ENCODE measurements at places on chromosomes 5 and 9.

DNA sequence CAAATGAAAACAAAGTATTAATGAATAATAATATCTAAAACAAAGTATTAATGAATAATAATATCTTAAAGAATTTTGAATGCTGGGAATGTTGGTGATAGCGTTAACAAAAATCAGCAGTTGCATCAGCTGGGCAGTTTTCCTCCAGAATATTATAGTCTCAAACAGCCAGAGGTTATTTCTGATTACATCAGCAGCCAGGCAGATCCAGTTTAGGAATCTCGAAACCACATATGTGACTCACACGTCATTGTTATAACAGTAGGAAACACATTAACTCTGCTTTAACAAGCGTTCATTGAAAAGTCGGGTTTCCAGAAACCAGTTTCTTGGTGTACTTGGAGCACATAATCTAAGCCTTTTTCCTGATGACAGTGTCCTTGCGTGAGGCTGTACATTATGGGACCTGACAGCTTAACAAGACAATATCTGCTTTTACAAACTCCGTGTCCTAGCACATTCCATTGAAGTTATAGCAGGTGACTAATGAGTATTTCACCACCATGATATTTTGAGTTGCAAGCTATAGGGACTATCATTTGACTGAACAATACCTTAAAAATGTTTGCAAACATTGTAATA, 559.5 kb upstream of the KLF4 start:
- DNase-seq: no peak

GRCh38 chr5:141757402-141757801, 75.4 kb upstream of the ARAP3 start:
- DNase-seq: no peak

GRCh38 chr9:19641046-19641445, 147.8 kb downstream of the SLC24A2 start:
- DNase-seq: no peak

DNA sequence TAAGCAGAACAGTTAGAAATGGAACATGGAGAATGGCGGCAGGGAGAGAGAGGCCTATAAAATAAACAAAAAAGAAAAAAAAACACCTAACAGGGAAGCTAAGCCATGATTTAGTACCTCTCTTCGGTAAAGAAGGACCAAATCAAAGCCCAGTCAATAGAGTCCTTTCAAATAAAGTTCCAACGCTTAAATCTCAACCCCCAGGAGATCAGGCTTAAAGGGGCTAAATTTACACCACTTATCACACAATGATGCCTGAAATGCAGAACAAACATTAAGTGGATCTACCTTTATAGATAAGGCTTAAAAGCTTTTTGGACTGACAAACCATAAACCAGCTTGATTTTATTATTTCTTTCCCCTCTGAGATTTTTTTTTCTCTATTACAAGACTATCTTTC, 66.3 kb downstream of the PRELID2 start:
- no peak for DNase-seq

DNA sequence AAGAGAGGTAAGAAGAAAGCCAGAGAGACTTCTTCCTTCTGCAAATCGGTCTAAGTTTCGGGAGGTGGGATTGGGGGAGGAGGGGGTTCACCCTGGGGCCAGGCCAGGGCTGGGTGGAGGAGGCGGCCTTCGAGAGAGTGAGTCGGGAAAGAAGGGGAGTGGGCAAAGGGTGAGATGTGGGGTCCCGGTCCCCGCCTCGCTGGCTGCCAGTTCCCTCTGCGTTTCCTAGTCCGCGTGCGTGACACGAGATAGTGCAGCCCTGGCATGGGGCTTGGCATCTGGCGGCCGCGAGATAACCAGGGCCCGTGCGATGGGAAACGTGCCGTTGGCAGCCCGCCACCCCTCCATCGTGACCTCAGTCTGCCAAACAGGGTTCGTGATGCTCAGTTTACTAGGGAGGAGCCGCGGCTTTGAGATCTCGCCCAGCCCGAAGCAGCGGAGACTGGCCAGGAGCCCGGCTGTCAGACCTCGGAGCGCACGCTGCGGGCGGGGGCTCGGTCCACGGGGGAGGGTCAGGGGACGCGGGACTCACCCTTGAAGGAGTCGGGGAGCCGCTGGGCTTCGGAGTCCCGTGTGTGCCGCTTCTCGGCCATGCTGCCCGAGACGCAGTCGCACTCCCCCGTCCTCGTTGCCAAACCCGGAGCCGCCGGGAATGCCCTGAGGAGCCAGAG, at the start of gene STOM:
STOM (minus strand) TSS at position 656 of the 671 bp plus-strand sequence; CDS start at position 593, 63 bp downstream.
- DNase-seq: peak; percentile 92

GRCh38 chr9:120901755-120902568, 24.6 kb downstream of the TRAF1 start:
- DNase-seq: no peak

GRCh38 chr5:156528673-156529072, 201.7 kb downstream of the SGCD start:
- no peak for DNase-seq

GRCh38 chr9:69673311-69673640, 1.1 kb upstream of the APBA1 start:
- no peak for DNase-seq

GRCh38 chr5:57817001-57817453, 334.4 kb upstream of the ACTBL2 start:
- no peak for DNase-seq

DNA sequence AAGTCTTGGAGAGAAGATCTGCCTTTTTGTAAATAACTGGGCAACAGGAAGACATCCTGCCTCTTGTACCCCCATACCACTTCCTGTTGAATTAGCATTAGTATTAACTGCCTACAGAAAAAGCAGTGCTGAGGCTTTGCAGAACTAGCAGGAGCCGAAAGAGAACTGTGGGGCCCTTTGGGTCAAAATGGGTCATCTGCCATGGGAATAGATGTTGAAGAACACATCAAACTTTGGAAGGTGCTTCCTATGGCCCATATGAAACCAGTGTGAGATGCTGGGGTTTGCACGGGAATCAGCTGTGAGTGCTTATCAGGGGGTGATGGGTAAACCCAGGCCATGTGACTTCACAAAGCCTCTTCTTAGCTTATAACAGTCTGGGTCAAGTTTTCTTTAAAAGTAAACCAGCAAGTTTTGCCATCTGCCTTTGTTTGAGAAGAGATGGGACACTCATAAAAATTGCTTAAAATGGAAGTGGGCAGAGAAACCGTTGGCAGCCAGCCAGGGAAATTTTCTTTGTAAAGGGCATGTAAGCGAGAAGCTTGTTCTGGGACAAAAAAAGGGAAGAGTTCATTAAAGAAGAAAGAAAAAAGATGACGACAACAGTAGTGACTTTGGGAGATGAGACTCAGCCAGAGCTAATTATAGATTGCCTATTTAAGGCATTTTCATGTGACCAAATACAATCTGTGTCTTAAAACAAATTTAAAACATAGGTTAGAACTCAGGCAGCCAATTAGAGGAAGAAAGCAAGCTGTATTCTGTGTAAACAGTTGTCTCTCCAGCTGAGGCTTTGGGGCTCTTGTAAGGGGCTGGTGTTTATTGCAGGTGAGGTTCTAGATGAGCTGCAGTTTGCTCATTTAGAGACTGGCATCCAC, 4.4 kb downstream of the SLC25A25 start:
- no peak for DNase-seq

DNA sequence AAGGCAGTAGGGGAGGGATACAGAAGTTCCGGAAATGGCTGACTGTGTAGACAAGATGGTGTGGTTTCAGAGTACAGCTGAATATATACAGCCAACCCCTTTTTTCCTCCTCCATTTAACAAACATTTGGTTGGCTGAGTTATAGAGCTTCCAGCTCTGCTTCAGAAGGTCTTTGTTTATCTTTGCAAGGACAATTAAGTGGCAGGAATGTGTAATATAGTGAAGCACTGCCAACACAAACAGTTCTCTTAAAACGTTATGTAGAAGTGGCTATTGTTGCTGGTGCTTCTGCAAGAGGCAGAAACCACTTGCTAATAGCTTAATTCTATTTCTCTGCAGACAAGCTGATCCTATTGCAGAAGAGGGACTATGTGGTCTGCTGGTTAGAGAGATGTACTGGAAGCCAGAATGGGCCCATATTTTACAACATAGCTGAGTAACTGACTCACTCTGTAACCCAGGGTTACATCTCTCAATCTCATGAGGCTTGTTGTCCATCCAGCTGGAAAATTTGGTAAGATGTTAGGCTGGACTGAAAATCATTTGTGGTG, 62.7 kb upstream of the OSMR start:
- DNase-seq: no peak

DNA sequence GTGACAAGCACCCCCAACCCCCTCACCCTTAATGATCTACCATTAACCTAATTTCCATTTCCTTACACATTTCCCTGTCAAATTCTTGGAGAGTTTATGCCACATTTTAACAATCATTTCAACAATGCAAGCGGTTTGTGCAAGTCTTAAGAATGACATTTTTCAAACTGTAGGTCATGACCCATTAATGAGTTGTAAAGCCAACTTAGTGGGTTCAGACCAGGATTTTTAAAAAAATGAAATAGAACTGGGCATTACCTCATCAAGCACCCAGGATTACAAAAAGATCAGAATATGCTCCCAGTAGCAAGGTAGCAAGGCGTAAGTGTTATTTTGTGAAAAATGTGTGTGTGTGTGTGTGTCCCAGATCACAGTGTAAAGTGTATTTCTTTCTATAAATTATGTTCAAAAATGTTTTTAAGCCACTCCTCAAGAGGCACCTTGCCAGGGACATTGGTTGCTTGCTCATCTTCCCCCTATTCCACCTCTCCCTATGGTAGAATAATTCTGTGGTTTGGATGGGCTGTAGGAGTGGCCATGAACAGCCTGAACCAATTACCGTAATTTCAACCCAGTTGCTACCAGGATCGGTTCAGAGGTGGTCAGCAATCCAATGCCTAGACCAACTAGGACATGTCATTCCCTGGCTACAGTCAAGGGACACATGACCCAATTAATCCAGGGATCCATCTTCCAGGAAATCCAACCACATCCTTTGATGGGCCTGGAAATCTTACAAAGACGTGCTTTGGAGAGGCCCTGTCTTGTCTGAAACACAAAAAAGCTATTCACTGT, 14.4 kb upstream of the TGFBR1 start:
- DNase-seq: no peak

DNA sequence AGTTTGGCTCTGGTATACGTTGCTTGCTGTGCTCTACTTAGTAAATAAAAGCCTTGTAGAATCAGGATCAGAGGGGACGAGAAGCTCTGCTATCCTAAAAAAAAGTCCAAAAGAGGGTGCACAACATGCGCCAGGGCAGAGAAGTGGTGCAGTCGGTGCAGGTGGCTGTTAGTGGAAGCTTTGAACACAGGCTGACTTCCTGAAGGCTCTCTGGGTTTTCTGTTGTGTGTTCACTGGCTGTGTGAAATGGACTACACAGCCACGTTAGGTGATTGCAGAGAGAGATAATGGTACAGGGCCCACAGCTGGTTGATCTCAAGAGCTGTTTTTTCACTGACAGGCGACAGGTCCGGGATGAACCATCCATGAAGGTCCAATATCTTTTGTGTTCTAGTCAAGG, 167.4 kb downstream of the TMEM167A start:
- DNase-seq: no peak

DNA sequence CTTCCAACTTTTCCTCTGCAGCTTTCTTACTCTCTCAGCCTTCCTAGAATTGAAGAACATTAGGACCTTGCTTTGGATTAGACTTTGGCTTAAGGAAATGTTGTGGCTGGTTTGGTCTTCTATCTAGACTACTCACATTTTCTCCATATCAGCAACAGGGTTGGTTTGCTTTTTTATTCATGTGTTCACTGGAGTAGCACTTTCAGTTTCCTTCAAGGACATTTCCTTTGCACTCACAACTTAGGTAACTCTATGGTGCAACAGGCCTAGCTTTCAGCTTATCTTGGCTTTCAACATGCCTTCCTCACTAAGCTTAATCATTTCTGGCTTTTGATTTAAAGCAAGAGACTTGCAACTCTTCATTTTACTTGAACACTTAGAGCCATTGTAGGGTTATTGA, 153.1 kb downstream of the CCDC192 start:
- no peak for DNase-seq

DNA sequence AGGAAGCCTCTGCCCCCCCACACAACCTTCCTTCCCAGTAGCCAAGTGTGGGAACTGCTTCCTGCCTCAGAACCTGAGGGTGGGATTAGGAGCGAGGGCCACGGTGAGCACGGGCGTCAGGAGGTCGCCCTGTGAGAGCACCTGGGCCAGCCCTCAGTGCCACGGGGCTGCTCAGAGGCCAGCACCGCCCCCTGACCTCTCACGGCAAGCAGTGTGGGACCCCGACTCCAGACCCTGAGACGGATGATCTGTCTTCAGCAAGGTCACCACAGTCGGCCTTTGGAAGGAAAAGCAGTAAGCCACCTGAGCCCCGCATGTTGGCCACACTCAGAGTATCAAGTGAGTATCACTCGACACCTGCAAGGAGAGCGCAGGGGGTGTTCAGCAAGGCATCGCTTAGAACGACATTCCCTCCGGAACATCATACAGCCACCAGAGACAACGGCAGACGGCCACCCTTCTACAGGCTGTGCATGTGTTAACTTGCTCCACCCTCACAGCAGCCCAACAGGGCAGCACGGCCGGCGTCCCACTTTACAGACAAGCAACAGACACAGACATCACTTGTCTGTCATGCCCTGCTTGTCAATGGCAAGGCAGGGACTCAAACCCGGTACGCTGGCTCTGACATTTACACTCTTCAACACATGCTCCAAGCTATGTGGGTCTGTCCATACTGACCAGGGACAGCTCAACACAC, 50.2 kb downstream of the IPPK start:
- DNase-seq: no peak

- DNase-seq: no peak
Measured at GRCh38 chr9:120970244-120970643, 43.6 kb upstream of the TRAF1 start.

DNA sequence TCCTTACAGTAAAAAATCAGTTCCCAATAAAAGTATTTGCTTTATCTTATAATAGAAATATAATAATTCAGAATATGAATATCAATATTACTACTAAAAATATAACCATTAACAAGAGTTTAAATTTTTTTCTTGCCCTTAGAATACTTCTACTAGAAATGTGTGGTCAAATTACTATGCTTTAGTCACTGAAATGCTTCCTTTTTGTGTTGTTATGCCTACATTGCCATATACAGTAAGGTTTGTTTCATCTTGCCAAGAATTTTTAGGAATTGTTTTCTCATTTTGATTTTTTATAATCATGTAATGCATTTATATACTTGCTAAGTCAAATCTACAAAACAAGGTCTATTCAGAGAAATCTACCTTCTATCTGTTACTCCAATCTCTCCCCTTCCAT, 181.7 kb downstream of the CDK5RAP2 start:
- no peak for DNase-seq

DNA sequence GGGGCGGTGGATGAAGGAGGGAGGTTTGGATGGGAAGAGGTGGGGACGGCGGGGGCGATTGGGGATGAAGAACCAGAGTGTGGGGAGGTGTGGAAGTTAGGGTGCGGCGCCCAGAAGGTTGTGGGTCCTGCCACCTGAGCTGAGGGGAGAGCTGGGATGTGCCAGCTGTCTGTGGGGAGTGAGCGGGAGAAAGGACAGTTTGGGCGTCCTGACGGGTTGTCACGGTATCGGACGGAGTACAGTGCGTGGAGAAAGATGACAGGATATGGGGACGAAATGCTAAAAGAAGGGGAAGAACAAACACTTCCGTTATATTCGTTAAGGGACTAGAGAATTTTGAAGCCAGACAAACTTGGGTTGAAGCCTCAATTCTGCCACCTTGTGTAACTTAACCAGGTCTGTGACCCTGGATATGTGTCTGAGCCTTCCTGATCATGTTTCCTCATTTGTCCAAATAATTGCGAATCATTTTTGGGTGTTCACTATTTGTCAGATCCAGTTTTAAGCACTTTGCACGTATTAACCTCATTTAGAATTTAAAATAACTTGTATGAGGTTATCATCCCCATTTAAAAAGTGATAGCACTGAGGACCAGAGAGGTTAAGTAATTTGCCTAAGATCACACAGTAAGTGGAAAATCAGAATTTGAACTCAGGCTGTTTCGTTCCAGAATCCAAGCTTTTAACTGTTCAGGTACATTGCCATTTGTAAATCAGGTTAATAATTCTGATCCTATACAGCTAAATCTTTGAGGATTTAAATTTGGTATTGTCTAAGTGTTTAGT, 689 bp downstream of the CNTRL start:
- DNase-seq: no peak

Measured in CMK (cell line).